ENCODE measurements at places on chromosomes 5 and 9.

GRCh38 chr5:64615895-64616294 is 74.4 kb upstream of the SHISAL2B start:
- no peak for DNase-seq

DNA sequence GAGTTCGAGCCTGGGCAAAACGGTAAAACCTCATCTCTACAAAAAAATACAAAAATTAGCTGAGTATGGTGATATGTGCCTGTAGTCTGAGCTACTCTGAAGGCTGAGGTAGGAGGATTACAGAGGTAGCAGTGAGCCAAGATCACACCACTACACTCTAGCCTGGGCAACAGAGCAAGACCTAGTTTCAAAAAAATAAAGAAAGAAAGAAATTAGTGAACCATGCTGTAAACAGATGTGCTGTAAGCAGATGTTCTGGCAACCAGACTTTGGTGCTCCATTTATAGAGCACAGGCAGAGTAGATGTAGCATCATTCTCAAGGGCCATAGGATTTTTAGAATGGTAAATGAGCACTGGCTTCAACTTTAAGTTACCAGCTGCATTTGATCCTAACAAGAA is 115.4 kb downstream of the ST8SIA4 start:
- DNase-seq: no peak

DNA sequence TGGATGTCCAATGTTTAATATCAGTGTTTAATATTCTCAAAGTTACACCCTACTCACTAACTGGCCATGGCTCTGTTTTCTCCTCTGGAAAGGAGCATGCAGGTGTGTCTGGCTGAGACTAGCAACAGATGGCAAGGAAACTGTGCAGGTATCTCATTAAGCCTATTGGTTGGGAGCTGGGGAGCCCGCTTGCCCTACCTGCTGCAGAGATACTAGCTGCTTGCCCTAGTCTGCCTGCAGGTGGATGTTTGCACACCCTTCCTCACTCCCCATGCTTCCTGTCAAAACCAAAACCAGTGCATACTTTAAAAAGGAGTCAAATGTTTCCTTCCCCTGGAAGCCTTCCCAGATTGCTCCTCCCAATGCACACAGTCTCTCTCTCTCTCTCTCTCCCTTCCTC is 228.3 kb upstream of the RASEF start:
- DNase-seq: no peak

DNA sequence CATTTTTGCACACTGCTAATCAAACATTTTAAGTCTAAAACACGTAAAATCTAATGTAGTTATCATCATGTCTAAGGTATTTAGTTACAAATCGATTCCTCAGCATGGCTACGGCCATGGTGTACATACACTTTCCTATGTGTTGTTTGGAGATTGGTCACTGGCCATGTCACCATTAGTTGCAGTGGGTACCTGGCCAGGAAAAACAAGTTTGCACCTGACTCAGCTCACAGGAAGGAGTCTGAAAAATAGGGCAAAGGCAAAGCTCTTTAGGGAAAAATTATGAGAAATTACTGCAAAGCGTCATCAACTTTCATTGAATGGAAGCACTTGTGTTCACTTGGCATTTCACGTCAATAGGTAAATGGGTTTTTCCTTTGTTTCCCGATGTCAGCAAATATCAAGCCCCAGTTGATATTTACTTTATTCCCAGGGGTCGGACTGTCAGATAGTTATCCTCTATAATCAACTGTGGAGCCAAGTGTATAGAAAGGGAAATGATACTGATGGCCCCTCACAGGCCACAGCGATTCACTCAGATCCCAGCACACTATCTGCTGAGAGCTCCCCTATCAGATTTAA is 626.0 kb upstream of the ADAMTS16 start:
- no peak for DNase-seq

DNA sequence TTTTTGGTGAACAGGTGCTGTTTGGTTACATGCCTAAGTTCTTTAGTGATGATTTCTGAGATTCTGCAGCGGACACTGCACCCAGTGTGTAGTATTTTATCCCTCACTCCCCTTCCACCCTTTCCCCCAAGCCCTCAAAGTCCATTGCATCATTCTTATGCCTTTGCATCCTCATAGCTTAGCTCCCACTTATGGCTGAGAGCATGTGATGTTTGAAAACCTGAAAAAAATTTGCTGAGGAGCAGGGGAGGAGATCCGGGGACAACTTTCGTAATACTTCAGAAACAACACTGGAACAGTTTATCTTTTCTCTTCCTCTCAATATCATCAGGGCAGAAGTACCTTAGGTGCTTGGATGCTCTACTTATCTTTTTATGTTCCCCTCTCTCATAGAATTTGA is 226.4 kb downstream of the ADAMTS6 start:
- DNase-seq: no peak

DNA sequence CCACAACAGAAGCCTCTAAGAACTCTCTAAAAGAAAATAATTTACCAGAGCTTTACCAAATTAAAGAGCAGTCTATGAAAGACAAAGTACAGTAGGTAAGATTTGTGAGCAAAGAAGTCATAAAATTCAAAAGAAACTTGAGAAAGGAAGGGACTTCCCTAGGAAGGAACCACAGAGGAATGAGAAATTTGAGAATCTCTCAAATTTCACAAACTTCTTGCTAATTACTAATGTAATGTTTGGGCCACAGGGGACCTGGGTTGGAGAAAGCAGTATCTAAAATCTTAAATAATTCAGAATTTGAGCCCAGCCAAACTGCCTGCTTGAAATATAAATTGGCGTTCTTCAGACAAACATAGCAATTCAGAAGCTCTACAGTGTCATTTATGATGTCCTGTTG is 225.0 kb upstream of the PRR16 start:
- no peak for DNase-seq

GRCh38 chr5:140261403-140262171 is 41.3 kb downstream of the PFDN1 start:
- no peak for DNase-seq

DNA sequence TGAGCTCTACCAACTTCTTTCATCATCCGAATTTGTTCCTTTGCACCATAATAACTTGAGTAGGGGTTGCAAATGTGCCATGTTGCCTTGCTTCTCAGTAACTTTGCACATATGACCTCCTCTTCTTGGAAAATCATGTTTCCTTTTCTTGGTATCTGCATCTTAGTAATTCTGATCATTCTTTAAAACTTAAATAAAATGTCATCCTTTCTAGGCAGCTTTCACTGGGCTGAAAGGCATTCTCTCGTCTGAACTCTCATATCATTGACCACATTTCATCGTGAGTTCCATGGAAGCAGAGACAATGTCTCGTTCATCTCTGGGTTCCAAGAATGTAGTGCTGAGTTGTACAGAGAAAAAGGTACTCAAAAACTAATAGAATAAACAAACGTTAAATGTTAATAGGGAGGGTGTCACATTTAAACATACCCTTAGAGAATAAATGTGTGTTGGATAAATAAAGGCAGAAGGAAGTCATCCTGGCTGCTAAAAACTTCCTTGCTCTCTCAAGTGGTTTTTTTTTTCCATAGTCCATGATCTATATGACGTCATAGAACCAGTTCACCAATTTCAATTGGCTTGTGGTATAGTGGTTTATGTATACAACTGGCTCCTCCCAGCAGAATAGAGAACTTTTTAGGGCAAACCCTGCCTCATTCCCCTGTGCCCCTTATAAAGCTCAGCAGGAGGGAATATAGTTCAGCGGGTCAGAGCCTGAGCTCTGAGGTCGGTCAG is 218.1 kb upstream of the TRIM32 start:
- DNase-seq: no peak

- DNase-seq: no peak
Observed at GRCh38 chr9:98977246-98977714, 33.6 kb downstream of the COL15A1 start.

- no peak for DNase-seq
Observed at GRCh38 chr9:109887079-109887478, 107.1 kb downstream of the PALM2AKAP2 start.

DNA sequence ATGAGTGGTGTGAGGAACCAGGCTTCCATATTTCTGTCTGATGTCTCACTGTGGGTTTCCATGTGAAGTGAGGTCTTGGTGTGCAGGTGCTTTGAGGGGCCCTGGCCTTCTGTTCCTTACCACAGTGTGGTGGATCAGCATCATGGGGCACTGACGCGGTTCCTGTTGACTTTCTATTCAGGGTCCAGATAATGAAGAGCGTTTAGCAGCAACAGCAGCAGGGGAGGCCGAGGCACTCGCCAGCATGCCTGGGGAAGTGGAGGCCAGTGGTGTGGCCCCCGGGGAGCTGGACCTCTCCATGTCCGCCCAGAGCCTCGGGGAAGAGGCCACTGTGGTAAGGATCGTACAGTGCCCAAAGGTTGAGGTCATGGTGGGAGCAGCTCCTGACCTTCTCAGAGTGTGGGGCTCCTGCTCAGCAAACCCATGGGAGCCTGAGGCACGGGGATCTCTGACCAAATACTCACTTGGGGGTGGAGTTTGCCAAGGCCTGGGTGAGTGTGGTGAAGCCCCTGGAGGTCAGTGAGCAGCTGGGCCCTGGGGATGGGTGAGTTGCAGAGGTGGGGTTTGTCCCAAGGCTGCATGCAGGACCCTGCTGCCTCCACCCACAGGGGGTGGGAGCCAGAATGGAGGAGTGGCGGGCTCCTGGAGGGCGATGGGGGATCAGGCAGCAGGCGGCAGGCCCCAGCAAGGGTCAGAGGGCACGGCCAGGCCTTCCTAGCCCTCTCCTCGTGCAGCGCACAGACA is 61.2 kb downstream of the COL15A1 start:
- DNase-seq: no peak

- no peak for DNase-seq
Observed at GRCh38 chr5:34554641-34555040, 101.5 kb upstream of the RAI14 start.
